ENCODE measurements at places on chromosomes 1 and 21. TPM values are rescaled to one million over a fixed set of nuclear protein-coding genes. Genes with fewer than 3 reads are reported as not detected.

- H3K27ac ChIP-seq, result no peak overlapping the region
- no peaks in the 10 kb centered on the region for H3K36me3 ChIP-seq
- no peak overlapping the region for H3K4me3 ChIP-seq
- DNase-seq, result no peak
Measured at GRCh38 chr1:205150651-205151428, 29.1 kb upstream of the RBBP5 start.

The OR2AK2 gene
- total RNA-seq, result not detected

DNA sequence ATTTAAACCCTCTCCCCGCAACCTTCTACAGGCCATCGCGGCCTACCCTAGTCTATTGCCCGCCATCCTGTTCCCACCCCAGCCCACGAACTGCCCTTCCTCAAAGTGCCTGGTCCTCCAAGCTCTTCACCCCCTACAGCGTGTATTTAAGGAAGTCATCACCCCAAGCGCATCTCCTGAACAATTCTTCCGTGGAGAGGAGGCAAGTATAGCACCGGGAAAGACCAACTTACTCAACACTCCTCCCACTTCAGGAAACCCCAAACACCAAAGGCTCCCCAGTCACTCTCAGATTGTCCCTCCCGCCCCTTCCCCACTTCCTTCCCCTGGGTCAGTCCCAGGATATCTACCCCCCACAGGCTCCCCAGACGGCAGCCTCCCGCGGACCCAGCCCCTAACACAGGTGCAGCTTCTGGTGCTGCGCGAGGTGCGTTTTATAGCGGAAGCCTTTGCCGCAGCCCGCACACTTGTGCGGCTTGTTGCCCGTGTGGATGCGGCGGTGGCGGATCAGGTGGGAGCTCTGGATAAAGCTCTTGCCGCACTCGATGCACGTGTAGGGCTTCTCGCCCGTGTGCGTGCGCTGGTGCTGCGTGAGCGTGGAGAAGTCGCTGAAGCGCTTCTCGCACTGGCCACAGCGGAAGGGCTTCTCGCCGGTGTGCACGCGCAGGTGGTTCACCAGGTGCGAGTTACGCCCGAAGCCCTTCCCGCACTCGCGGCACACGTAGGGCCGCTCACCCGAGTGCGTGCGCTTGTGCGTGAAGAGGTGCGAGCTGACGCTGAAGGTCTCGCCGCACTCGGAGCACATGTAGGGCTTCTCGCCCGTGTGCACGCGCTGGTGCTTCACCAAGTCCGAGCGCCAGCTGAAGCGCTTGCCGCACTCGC, 25.5 kb downstream of the ZNF697 start:
- H3K27me3 ChIP-seq, result no peaks in the 10 kb centered on the region
- no peak overlapping the region for H3K27ac ChIP-seq
- no peak for DNase-seq
- H3K4me3 ChIP-seq, result no peak overlapping the region
- H3K36me3 ChIP-seq, result peaks cover 12% of the 10 kb centered on the region
- H3K4me1 ChIP-seq, result peaks cover 10% of the 10 kb centered on the region

The FAM177B gene
- total RNA-seq, result not detected

DNA sequence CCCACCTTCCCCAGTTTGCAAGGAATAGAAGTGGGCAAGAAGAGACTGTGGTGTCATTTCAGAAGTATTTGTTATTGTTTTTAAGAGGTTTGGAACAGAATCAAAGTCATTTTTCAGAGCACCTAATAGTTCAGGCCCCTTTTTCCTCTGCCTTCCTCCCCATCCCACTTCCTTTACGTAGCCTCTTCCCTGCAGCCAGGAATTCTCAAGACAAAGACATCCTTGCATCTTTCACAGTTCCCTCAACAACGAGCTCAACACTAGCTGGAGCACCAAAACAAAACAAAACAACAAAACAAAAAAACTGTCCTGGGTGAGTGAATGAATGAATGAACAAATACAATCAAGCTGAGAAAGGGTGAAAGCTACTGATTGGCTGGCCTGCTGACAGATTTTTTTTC, 7.0 kb downstream of the PALMD start:
- H3K4me3 ChIP-seq, result no peak overlapping the region
- no peaks in the 10 kb centered on the region for H3K27me3 ChIP-seq
- peak; percentile 81 for DNase-seq
- peaks cover 15% of the 10 kb centered on the region for H3K4me1 ChIP-seq
- H3K27ac ChIP-seq, result no peak overlapping the region

The HMGCS2 gene
- not detected for total RNA-seq

GRCh38 chr1:117173006-117173405, 37.7 kb downstream of the VTCN1 start:
- H3K27ac ChIP-seq, result no peak overlapping the region
- DNase-seq, result no peak
- H3K4me1 ChIP-seq, result peaks cover 10% of the 10 kb centered on the region
- H3K36me3 ChIP-seq, result no peaks in the 10 kb centered on the region
- H3K4me3 ChIP-seq, result no peak overlapping the region
- no peaks in the 10 kb centered on the region for H3K27me3 ChIP-seq

DNA sequence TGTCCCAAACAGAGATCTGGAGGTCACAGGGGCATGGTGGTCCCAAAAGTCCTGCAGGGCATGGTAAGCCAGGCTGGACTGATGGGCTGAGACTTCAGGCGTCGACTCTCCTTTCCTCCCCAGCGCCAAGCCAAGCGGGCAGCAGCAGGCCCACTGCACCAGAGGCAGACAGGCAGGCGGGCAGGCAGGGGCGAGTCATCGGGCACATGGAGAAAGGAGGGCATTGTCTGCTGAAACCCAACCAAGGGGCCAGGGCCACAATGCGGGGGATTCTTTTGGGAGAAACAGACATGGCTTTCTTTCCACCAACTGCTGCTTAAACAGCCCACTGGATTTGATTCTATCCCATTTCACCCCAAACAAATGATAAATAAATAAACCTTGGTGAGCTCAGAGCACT, 46.2 kb downstream of the TRABD2B start:
- H3K4me3 ChIP-seq, result no peak overlapping the region
- H3K27ac ChIP-seq, result no peak overlapping the region
- no peaks in the 10 kb centered on the region for H3K36me3 ChIP-seq

DNA sequence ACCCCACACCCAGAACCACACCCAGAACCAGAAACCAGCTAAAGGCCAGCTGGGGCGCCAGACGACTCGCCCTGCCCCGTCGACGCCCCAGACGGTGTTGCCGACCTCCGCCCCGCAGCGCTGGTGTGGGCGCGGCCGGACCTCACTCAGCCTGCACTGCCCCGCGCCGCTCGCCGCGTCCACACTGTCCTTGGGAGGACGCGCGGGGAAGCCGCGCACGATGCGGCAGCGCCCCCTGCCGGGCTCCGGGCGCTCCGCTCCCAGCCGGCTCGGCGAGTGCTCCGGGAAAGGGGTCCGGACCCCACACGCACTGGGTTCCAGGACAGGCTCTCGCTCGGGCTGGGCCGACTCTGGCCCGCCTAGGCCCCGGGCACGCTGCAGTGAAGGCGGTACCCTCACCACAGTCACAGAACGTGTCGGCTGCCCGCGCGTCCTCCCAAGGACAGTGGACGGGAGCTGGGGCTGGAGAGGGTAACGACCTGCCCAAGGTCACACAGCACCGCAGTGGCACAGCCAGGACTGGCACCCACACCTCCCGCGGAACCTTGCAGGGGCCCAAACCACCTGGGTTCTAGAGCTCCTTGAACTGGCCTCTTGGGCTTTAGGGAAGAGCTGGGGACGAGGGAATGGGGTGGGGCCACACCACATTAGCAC, 90.2 kb downstream of the DMRTA2 start:
- H3K36me3 ChIP-seq, result no peaks in the 10 kb centered on the region
- DNase-seq, result no peak
- no peaks in the 10 kb centered on the region for H3K4me1 ChIP-seq
- peaks cover 13% of the 10 kb centered on the region for H3K27me3 ChIP-seq
- H3K27ac ChIP-seq, result no peak overlapping the region

DNA sequence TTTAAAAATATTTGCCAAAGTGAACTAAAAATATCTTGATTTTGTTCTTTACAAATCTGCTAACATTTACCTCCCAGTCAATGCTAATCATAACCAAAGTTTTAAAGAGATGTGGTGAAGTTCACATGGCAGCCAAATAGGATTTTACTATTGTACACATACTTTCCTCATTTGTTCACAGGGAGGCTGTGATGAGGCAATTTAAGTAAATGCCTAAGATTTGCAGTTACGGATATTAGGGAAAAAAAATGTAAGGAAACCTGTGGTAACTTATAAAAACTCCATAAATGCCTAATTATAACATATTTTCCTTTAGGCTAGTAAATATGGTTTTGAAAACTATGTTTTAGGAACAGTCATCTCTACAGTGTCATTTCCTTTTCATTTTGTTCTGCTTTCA, 32.4 kb downstream of the RGS5 start:
- H3K27ac ChIP-seq, result peak overlapping the region; percentile 75
- no peaks in the 10 kb centered on the region for H3K27me3 ChIP-seq
- H3K4me3 ChIP-seq, result no peak overlapping the region
- peak; percentile 52 for DNase-seq

- peaks cover 69% of the 10 kb centered on the region for H3K36me3 ChIP-seq
- no peak for DNase-seq
- no peak overlapping the region for H3K27ac ChIP-seq
Measured at GRCh38 chr1:111442457-111442856, 6.6 kb downstream of the WDR77 start.

The TRIM67 gene
- 1.1 TPM for total RNA-seq
